ENCODE measurements at places on chromosomes 4 and X.

DNA sequence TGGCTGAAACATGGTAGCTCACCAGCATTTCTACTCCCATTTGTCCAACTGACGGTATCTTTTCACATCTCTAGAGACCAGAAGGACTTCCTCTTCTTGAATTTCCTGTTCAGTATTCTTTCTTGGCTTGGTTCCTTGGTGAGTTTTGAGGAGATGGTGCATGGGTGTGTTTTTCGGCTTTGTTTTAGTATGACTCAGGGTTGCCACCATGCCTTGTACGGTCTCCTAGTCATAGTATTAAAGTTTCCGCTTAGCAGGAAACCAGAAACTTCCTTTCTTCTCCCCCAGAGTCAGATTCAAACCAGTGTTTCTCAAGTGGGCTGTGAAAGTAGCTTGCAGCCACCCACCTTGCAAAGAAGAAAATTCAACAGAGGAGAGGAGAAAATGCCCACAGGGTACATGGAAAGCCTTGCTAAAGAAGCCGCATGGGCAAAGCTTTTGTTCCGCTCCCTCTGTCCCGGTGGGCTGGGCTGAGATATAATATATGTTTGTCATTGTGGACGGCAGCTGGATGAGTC is 5.7 kb downstream of the CD99 start:
- no peak for DNase-seq

GRCh38 chrX:9855561-9856283 is 69.5 kb downstream of the SHROOM2 start:
- DNase-seq, result no peak

GRCh38 chr4:82588771-82589270 is 27.0 kb upstream of the TMEM150C start:
- no peak for DNase-seq

- no peak for DNase-seq
Measured at GRCh38 chr4:53905276-53905940, 159.0 kb downstream of the CHIC2 start.

Data from hematopoietic multipotent progenitor cell treated with erythropoietin and hydrocortisone succinate and interleukin-3 and kit ligand, for 17 days (in vitro differentiated cells).